Activated CD8-positive, alpha-beta T cell treated with anti-CD3 and anti-CD28 coated beads for 36 hours (primary cell): ENCODE measurements at places on chromosomes 16 and 17. TPM values are rescaled to one million over a fixed set of nuclear protein-coding genes. Genes with fewer than 3 reads are reported as not detected.

DNA sequence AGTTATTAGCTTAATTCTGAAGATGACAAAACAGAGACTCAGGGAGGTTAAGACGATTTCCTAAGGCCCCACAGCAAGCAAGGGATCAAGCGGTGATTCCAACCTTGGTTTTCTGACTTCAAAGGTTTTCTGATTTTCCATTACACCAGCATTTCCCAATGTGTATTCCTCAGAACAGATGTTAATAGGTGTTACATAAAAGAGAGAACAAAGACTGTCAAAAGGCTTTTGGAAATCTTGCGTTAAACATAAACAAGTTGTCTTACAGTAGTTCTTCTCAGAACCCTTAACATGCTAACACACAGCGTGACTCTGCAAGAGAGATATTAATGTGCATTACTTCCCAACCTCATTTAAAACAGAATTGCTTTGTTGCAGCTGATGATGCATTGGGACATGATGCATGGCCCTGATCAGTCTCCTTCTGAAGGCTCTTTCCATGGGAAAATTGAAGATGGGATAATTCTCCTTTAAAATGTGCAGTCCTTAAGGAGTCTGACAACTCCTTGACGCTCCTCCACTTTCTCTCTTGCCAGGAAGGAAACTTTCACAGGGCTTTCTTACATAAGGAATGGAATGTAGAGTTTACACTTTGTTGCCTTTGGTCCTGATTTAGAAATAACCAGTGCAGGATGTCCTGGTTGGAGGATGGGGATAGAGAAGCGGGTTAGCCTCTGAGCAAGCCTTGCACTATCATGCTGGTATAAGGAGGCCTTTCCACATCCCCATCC lies 21.5 kb upstream of the MMD start:
- no peaks in the 10 kb centered on the region for H3K4me1 ChIP-seq
- no peak overlapping the region for H3K4me3 ChIP-seq
- H3K27ac ChIP-seq = no peak overlapping the region
- peaks cover 4% of the 10 kb centered on the region for H3K27me3 ChIP-seq
- DNase-seq = no peak

Gene PITPNC1
- 51.8 TPM for total RNA-seq

Gene VMP1
- 248 TPM for total RNA-seq

Gene GPR179
- total RNA-seq = not detected

DNA sequence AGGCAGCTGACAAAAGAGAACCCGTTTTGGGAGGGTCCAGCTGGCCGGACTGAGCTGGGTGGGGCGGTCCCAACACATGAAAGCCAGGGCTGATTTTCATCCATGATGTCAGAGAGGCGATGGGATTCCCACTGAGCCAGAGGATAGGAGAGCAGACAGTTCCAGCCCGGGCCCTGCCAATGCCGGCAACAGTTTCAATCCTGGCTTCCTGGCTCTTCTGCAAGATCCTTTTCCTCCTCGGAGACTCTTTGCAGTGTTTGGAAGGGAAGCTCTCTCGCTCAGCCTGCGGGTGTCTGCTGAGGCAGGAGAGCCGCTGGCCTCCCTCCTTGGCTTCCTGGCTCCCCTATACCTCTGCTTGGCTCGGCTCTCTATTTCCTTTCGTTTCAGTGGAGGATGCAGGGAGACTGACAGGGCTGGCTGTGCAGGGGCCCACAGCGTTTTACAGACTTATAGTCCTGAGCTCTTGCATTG lies 145.5 kb upstream of the SOX9 start:
- no peak overlapping the region for H3K27ac ChIP-seq
- no peak overlapping the region for H3K4me3 ChIP-seq
- H3K27me3 ChIP-seq = peaks cover 3% of the 10 kb centered on the region
- no peaks in the 10 kb centered on the region for H3K36me3 ChIP-seq

DNA sequence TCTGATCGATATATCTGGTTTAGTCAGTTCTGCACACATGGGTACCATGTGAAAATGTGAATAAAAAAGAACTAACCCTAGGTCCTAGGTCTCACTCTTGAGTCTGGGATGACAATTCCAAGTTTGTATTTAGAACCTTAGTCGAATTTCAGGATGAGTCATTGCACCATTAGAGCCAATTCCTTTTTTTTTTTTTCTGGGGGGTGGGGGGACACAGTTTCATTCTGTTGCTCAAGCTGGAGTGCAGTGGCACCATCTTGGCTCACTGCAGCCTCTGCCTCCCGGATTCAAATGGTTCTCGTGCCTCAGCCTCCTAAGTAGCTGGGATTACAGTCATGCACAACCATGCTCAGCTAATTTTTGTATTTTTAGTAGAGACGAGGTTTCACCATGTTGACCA lies 41.6 kb downstream of the SPAG9 start:
- H3K4me3 ChIP-seq = no peak overlapping the region
- no peaks in the 10 kb centered on the region for H3K27me3 ChIP-seq
- DNase-seq = no peak
- no peak overlapping the region for H3K27ac ChIP-seq
- peaks cover 7% of the 10 kb centered on the region for H3K4me1 ChIP-seq

Gene KRTAP9-2
- not detected for total RNA-seq

DNA sequence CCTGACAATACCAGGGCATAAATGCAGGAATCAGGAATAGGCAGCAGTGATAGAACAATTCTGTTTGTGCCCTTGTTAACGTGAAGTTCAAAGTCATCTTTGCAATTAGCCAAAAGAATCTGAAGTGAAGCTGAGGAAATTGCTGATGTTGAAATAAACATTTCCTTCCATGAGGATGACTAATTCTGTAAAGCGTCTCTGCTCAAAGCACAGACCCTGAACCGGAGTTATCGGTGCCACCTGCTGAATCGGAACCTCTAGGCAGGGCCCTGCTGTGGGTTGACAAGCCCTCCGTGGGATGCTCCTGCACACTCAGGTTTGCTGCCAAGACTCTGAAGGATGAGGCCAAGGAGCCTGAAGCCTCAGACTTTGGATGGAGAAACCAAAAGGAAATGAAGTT lies 37.0 kb upstream of the CDH1 start:
- no peaks in the 10 kb centered on the region for H3K4me1 ChIP-seq
- no peaks in the 10 kb centered on the region for H3K36me3 ChIP-seq
- H3K27me3 ChIP-seq = no peaks in the 10 kb centered on the region
- H3K27ac ChIP-seq = no peak overlapping the region
- no peak for DNase-seq
- H3K4me3 ChIP-seq = no peak overlapping the region

Gene FNDC8
- not detected for total RNA-seq

GRCh38 chr16:70574595-70575271 lies 51.1 kb downstream of the SF3B3 start:
- peaks cover 52% of the 10 kb centered on the region for H3K36me3 ChIP-seq
- no peak overlapping the region for H3K27ac ChIP-seq
- no peaks in the 10 kb centered on the region for H3K27me3 ChIP-seq

GRCh38 chr17:64411999-64412771 lies 21.5 kb upstream of the PECAM1 start:
- peak overlapping the region; percentile 39 for H3K4me3 ChIP-seq
- no peak for DNase-seq
- H3K4me1 ChIP-seq = peaks cover 13% of the 10 kb centered on the region

DNA sequence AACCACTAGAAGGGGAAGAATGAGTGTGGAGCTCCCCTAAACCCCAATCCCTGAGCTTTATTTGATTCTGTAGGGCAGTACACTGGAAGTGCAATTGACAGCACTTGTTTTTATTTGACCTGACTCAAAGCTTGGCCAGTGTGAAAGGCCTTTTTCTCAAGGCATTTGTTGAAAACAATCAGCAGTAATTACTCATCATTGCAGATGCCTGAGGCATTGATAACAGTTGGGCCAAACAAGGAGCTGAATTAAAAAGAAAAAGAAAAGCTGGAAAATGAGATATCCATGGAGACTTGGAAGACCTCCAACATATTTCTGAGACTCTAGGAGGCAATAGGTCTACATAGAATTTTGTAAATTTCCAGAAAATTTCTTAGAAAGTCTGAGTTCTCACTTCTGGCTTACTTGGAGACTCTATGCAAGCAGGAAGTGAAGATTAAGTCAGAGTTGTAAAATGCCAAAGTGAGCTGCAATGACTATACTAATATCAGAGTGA lies 200.8 kb upstream of the KCNJ16 start:
- H3K36me3 ChIP-seq = no peaks in the 10 kb centered on the region
- no peak overlapping the region for H3K27ac ChIP-seq

GRCh38 chr17:3636154-3636907 lies at the start of the genes CTNS and SHPK:
TSS of gene CTNS (plus strand) at chr17:3636760. CDS start at chr17:3640207, 3,447 bp downstream.
TSS of gene SHPK (minus strand) at chr17:3636250. CDS start at chr17:3636219, 31 bp downstream.
- H3K4me3 ChIP-seq = peak within 1 kb of the TSS; percentile 89
- no peaks in the 10 kb centered on the region for H3K27me3 ChIP-seq

DNA sequence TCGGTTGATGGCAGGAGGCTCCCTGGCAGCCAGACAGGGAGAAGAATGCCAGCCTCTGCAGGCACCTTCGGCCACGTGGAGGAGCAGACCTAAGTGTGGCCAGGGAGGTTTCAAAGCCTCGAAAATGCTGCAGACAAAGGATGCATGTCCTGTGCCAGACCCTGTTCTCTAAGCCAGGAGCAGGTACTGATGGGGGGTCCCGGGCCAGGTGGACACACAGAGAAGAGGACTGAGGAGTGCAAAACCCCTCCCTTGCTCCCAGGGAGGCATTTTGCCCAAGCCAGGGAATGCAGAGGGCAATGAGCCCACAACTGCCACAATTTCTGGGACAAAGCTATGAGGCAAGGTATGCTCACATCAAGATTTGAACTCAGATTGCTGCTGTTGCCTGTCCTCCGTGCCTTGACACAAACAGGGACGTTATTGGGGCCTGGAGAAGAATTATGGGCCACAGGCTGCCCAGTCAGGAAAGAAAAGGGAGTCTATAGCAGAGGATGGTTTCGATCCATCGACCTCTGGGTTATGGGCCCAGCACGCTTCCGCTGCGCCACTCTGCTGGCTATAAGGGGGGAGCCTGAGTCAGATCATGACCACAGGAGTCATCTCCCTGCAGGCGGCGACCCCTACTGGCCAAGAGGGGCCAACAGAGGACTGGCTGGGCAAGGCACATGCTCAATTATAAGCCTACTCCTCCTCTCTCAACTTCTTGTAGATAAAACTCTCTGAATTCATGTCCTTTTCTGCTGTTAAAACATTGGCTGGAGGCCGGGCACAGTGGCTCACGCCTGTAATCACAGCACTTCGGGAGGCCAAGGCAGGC lies 25.1 kb upstream of the FOXK2 start:
- H3K36me3 ChIP-seq = no peaks in the 10 kb centered on the region
- peak overlapping the region; percentile 72 for H3K4me3 ChIP-seq
- peak overlapping the region; percentile 85 for H3K27ac ChIP-seq
- peak; percentile 93 for DNase-seq

Gene ODAD4
- total RNA-seq = 0.81 TPM

Gene GH1
- total RNA-seq = not detected
